ENCODE measurements at places on chromosomes 1 and 21.

DNA sequence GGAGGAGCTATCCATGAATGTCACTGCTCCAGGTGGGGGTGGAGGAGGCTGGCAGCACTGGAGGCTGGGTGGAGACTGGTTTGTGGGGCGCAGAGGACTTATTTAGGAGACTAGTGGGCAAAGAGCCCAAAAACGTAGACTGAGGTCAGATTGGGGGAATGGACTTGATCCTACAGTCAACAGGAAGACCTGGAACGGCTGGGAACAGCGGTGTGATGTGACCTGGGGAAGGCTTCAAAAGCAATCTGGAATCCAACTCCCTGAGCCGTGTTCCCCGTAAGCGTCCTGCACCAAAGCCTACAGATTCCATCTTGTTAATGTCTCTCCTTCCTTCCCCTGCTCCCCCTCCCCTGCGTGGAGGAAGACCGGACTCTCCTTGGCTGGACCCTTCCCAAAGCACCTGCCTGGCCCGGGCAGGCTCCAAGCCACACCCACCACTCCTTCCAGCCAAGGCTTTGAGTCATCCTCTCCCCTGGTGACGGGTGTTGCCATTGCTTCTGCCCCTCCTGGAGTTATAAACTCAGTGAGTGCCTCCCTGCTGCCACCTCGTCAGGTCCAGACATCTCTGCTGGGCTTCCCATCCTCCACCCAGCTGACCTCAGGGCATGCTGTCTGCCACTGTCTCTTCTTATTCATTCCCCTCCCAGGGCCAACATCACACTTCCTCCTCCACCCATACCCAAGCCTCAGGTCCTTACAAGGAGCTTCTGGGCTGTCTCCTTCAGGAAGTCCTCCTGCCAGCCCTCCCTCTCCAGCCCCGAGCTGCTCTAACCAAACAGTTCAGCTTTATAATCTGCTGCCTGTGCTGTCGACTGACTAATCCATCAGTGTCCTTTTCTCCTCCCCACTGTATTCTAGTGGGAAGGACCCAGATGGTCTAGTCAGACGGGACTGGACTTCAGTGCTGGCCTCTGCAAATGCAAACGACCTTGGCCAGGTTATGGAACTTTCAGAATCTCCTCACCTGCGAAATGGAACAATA lies 1.6 kb upstream of the CLSTN1 start:
- DNase-seq: peak; percentile 97

GRCh38 chr21:43864313-43864961 lies 586 bp upstream of the AGPAT3 start:
- DNase-seq: peak; percentile 61

DNA sequence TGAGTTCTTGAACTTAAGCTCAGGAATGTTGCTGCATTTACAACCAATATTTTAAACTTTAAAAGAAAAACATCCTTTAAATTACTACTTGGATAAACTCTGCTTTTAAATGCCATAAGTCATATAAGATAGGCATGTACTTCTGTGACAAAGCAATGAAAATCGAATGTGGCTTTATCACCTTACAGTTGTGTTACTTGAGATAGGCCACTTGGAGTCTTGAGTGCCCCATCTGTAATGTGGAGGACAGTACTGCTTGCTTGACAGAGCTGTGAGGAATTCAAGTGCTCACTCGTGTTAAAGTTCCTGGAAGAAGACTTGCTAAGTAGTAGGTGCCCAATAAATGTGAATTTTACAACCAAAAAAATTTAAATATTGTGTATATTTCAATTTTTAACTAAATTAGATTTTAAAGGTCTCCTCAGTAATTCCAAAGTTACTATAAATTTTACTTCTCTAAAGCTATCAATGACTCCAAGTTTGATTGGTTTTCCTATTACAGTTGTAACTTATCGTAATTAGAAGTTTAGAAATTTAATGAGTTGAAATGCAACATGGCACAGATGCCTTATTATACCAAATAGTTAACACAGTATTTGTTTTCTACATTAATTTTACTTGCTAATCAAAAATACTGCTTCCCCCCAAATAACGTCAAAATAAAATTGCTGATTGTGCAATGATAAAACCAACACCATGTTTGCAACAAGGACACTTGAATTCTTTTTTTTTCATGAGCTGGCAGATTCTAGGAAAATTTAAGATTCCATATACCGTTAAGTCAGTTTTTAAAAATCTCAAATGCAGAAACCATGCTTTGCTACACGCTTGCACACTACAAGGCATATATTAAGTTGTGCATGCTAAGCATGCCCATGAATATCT lies 21.8 kb downstream of the PSMB2 start:
- DNase-seq: peak; percentile 23

DNA sequence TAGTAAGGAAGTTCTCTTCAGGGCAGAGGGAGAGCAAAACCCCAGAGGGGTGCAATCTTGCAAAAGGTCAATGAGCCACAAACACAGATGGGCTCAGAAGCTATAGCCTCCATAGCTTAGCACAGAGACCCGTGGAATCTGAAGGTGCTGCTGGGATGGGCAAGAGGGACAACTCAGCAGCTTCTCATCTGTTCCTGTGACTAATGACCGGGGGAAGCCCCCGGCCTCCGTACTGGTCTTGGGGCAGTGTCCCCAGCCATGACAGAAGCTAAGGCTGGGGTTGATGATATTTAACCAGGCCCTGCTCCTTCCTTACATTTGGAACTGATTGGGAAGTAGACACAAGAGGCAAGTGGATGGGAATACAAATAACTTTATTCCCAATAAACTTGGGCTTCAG lies 19.1 kb downstream of the EXOC8 start:
- no peak for DNase-seq

- DNase-seq: peak; percentile 52
Observed at GRCh38 chr1:154972517-154973343, 1.8 kb upstream of the CKS1B start.

DNA sequence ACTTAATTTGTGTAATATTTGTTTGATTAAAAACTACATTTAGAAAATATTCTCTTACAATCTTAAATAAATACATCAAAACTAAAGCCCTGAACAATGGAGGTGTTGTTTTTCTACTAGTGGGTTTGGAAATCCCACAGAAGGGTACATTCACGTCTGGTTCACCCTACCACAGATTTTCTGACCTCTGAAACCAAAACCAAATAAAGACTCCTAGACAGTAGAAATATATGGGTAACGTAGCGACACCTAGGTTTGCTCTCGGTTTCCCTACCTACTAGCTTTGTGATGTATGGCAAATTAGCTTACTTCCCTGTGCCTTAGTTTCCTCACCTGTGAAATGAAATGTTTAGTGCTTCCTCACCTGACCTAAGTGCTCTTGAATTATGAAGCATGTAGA lies 312.6 kb downstream of the DPYD start:
- no peak for DNase-seq

- no peak for DNase-seq
Observed at GRCh38 chr1:35443768-35444518, 113.3 kb downstream of the KIAA0319L start.

- DNase-seq: no peak
Observed at GRCh38 chr1:170209125-170209524, 63.4 kb downstream of the NTMT2 start.

DNA sequence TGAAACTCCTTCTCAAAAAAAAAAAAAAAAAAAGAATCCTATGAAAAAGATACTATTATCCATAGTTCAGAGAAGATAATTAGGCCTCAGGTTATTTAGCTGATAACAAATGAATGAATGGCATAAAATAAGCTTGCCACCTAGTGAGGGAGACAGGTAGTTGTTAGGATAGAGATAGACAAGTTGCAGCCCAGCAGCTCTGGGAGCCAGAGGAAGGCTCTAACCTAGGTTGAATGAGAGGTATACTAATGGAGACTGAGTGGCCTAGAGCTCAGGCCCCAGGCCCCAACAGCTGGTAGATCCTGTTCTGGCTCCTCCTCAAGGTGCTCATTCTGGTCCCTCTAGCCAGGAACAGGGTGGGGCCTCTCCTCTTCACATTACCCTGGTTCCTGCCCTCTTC lies 20.6 kb upstream of the RSPO1 start:
- no peak for DNase-seq

GRCh38 chr1:16015491-16015890 lies 2.4 kb downstream of the HSPB7 start:
- DNase-seq: no peak

DNA sequence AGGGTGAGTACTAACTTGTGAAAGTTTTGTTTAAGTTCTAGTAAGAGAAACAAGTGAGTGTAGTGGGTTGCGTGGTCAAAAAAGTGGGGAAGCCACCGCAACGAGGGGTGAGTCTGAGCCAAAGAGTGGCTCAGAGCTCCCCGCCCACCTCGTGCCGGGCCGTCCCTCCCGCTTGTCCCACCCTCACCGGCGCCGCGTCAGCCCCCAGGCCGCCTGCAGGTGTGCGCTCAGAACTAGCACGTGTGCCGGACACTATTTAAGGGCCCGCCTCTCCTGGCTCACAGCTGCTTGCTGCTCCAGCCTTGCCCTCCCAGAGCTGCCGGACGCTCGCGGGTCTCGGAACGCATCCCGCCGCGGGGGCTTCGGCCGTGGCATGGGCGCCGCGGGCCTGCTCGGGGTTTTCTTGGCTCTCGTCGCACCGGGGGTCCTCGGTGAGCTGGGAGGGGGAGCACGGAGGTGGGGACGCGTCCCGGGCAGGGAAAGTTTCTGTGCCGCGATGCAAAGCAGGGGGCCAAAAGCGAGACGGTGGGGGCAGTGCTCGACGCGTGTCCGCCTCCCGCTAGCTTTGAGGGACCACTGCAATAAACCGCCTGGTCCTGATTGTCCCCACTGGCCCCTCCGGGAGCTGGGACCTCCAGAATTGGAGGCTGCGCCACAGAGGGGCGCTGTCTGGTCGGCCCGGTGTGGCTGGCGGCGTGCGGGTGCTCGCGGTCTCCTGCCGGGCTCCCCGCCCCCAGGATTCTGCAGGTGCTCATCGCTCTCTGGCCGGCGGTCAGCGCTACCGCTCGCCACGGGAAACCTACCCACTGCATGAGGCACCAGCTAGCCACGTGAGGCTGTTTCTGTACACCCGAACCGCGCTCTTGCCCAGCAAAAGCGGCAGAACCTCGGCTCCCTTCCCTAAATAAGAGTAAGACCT lies at the start of gene CR2:
CR2 (plus strand) TSS at position 283 of the 919 bp plus-strand sequence; CDS start at position 374, 91 bp downstream.
- peak; percentile 24 for DNase-seq

DNA sequence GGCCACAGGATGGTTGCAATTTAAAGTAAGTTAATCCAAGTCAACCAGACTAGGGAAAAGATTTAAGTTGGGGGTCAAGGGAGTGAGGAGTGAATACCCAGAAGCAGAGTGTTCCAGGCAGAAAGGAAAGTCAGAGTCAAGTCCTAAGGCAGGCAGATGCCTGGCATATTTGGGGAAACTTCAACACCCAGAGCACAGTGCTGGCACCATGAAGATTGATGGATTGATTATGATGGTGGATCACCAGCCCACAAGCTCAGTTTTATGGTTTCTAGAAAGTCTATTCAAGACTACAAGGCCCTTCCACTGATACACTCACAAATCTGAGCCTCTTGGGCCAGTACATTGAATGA lies 100.1 kb upstream of the DUSP10 start:
- no peak for DNase-seq

- peak; percentile 65 for DNase-seq
Observed at GRCh38 chr1:202275061-202275770, 66.5 kb downstream of the UBE2T start.

DNA sequence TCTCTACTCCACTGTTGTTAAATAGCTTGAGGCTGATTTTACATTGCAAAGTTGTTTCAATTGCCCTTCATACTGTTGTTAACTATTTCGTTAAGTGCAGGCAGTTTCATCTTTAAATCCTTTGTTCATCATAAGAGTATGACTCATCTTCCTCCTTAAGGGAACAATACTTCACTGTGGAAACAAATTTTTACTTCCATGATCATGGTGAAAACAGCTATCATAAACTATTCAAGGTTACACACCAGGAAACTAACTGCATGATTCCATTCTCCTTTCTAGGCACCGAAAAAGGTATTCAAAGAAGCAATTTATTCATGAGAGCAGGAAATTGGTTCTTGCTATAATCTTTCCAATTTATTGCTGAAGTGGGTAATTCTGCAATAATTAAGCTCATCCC lies 593.2 kb downstream of the LRRIQ3 start:
- DNase-seq: no peak

- no peak for DNase-seq
Observed at GRCh38 chr1:62423580-62424242, 13.1 kb upstream of the USP1 start.

GRCh38 chr1:157624471-157624870 lies 26.6 kb upstream of the FCRL4 start:
- DNase-seq: no peak

- DNase-seq: no peak
Observed at GRCh38 chr1:204970937-204971336, 72.1 kb upstream of the CNTN2 start.

- DNase-seq: no peak
Observed at GRCh38 chr1:93549811-93550210, 101.9 kb downstream of the FNBP1L start.

DNA sequence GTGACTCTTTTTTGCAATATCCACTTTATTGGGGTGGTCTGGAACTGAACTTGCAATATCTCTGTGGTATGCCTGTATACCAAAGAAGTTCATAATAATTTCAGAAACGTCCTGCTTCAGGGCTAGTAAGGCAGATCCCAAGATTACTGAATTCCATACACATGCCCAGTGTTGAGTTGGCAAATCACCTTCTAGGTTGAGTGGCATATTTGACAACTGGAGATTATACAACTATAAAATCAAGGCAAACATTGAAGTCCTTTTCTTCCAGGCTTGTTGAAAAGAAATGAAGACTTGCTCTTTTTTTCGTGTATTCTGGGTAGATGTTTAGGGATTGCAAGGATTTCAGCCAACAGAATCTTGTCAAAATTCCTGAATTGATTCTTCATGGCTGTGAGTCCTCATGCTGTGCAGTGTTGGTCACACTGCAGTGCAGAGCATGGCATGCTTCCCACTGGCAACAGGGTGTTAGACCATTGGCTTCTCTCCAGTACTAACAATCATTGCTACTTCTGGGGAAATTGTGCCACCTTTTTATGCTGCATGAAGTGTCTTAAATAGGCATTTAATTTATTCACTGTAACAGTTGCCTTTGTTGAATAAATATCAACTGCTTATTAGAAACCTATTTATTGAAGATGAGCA lies 367.1 kb upstream of the ADGRL4 start:
- DNase-seq: no peak

DNA sequence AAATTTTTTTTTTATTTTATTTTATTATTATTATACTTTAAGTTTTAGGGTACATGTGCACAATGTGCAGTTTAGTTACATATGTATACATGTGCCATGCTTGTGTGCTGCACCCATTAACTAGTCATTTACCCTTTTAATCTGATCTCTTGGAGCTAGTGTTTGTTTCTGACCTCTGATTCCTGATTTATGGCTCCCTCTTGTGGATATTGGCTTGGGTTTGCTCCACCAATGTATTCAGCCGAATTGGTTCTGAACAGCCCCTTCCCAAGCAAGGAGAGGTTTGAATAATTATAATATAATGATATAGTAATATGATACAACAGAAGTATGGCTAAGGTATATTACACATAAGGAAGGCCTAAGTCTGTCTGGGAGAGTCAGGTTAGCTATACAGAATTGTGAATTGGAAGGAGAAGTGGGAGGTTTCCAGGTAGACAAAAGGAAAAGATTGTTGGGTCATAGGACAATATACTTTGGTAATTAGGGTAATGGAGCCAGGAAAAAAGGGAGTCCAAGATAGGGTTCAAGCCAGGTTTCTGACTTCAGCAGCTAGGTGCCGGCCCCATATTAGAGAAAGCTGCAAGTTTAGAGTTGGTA lies 53.1 kb upstream of the HMCN1 start:
- DNase-seq: peak; percentile 81
